ENCODE measurements at places on chromosomes 4 and X.

DNA sequence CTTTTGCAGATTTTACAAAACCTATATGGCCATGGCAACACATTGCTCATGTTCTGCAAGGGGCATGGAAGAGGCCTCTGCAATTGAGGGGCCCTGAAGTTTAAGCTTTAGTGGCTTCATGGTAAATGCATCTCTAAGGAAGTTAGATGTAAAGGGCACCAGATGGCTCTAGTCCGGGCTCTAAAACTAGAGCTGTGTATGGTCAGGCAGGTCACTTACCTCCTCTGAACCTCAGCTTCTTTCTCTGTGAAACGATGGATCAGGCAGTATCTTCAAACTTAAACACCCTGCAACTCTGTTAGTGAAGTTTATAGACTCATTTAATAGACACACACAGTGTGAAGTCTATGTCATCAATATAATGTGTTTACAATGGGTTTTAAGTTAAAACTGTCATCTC lies 10.0 kb downstream of the MAGEB17 start:
- no peak for DNase-seq

DNA sequence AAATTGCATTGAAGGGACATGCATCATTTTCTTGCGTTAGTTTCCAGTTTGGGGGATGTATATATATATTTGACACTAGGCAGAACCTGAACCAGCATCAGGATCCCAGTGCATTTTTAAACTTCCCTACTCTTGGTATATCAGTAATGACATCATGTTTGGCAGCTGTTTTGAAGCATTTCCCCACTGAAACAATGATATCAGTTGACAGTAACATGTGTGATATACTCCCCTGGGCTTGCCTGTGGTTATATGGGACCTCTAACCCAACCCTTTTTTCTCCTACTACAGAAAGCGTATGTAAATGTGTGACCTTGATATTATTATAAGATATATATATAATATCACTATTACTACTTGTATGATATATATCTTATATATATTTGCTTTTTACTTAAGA lies 225.9 kb upstream of the CASK start:
- DNase-seq: no peak

- DNase-seq: no peak
Observed at GRCh38 chr4:7158991-7159390, 33.3 kb upstream of the SORCS2 start.

DNA sequence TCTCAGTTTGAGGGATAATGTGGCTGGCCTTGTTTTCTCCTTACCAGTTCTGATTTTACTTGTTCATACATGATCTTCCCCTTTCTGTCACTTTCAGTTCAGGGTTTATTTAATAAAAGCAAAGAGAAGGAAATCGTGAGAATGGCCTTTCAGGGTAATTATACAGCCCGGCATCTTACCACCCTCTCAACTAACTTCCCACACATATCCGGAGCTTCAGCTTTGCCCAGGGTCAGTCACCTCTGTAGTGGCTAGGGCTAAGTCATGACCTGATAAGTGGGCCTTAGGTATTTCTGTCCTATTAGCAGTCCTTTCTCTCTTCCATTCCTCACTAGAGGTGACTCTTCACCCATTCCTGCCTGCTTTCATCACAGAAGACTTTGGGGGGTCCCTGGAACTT lies 15.8 kb downstream of the TRPC5 start:
- DNase-seq: no peak

GRCh38 chr4:169210504-169211118 lies 60.1 kb downstream of the SH3RF1 start:
- DNase-seq: no peak

DNA sequence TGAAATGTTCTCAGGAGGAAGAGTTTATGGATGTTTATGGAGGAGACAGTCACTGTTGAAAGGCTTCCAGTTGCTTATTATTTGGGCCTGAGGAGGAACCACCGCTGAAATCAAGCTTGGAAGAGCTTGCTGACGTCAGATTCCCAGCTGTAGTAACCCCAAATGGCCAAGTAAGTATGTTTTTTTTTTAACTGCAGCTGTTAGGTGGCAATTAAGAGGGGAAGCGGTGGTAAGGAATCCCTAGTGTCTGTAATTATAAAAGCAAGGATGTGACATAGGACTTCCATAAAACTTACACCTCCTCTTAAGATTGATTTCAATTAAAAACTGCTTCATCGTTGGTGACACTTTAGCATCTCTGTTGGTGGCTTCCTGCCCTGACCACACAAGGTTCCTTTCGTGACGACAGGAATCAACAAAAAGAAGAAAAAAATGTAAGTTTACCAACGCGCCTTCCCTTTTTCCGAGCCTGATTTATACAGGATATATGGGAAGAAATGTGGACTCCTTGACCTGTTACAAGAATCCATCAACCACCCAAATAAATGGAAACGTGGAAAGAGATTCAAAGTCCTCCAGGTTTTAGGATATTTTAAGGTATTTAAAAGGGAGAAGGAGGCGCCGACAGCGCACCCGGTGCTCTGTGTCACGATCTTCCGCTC lies 884 bp downstream of the RELL1 start:
- no peak for DNase-seq

GRCh38 chrX:103495786-103496185 lies 23.5 kb downstream of the RAB40A start:
- DNase-seq: no peak

All from NCI-H187 treated with DMSO at 0.1 percent for 48 hours (cell line).